ENCODE measurements at places on chromosomes 1 and 21.
A peak's percentile ranks its signal among the peaks of the same experiment; 100 is the strongest.

- DNase-seq: no peak
Measured at GRCh38 chr1:3111348-3112021, 42.5 kb downstream of the PRDM16 start.

GRCh38 chr1:11908095-11908675, 18.0 kb downstream of the KIAA2013 start:
- peak; percentile 54 for DNase-seq

DNA sequence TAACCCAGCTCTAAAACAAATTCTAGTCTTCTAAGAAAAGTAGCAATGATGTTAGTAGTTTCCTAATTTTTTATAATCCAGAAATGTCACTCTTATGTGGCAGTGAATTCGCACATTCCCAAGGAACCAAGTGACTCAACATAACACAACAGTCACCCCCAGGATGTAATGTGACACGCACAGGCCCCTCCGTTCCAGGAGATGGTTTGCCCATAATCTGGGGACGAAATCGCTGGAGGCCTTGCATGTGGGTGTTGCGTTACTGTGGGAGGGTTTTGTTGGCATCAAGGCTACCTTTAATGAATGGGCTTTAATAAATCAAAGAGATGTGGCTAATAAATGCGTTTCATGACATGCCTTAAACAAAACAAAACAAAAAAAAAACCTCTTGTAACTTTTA, 50.9 kb downstream of the EVA1C start:
- DNase-seq: peak; percentile 76

- no peak for DNase-seq
Measured at GRCh38 chr1:52168373-52169080, 26.6 kb downstream of the ZFYVE9 start.

- DNase-seq: no peak
Measured at GRCh38 chr1:234535218-234535617, 56.2 kb upstream of the TARBP1 start.

- DNase-seq: no peak
Measured at GRCh38 chr1:46623743-46624644, 7.4 kb upstream of the MOB3C start.

GRCh38 chr1:39646232-39647081, 7.0 kb upstream of the HEYL start:
- DNase-seq: no peak

Measured in prostate gland (tissue), 2 donors.